Cortex of kidney (tissue), 1 donor: ENCODE measurements at places on chromosomes 7 and 10.

- DNase-seq = no peak
These were observed 176.7 kb downstream of the GNAI1 start for GRCh38 chr7:80311313-80311712.

DNA sequence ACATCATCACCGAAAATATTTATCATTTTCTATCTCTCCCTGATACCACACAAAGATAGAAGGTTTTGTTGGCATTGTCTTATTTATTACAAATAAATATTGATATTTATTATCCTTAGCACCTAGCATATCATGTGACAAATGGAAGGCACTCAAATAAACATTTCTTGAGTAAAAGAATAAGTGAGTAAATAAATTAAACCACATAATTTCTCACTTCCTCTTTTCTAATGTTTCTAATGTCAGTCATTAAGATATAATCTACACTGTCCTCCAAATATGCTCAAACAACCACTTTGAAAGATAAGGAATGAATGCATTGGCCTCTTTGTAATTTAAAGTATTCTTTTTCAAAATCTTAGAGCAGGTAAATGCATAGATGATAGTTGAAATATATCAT lies 1027.8 kb upstream of the LRRTM3 start:
- no peak for DNase-seq

DNA sequence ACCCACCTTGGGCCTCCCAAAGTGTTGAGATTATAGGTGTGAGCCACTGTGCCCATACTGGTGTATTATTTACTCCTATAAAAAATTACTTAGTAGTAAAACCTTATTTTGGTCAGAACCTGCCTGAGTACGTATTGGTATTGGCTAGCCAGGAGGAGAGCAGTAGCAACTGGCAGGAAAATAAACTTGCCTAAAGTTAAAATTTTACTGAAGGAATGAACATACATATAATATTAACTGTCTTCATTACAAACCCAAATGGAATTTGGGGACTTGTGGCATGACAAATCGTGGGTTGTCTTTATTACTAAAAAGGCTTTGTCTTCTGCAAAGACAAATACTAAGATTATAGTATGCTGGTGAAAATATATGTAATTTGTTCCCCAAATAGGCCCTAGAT lies 8.4 kb downstream of the RAB18 start:
- no peak for DNase-seq

- DNase-seq = no peak
These were observed 77.1 kb downstream of the SVIL start for GRCh38 chr10:29557665-29558064.

- DNase-seq = no peak
These were observed 20.1 kb downstream of the ITGB1 start for GRCh38 chr10:32937911-32938424.

DNA sequence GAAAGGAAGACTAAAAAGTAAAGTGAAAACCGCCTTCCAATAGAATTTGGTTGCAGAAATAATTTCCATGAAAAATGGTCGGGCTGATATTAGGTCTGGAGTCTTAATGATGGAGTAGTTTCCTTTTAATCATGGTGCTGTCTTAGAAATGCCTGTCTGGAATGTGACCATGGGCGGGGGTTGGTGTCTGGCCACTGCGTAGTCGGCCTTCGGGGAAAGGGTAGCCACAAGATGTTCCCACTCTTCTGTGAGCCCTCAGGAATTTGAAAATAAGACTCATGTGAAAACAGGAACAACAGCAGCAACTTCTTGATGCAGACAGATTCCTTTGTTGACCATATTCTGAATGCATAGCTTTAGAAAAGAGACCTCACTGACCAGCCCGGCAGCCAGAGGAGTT lies 176.8 kb downstream of the KIAA1217 start:
- DNase-seq = no peak
